ENCODE measurements at places on chromosomes 5 and 9. TPM values are rescaled to one million over a fixed set of nuclear protein-coding genes. Genes with fewer than 3 reads are reported as not detected.

- H3K27me3 ChIP-seq, result no peaks in the 10 kb centered on the region
- no peak overlapping the region for H3K4me3 ChIP-seq
- no peaks in the 10 kb centered on the region for H3K4me1 ChIP-seq
- DNase-seq, result no peak
Measured at GRCh38 chr5:144298658-144299057, 128.0 kb downstream of the KCTD16 start.

PHF19 gene
- total RNA-seq, result 19.0 TPM

IL17B gene
- 5.6 TPM for total RNA-seq

SLCO6A1 gene
- not detected for total RNA-seq

GRCh38 chr5:93404246-93404645 lies 176.8 kb downstream of the NR2F1-AS1 start:
- no peak overlapping the region for H3K27ac ChIP-seq
- H3K27me3 ChIP-seq, result no peaks in the 10 kb centered on the region
- no peak for DNase-seq
- H3K36me3 ChIP-seq, result no peaks in the 10 kb centered on the region

DNA sequence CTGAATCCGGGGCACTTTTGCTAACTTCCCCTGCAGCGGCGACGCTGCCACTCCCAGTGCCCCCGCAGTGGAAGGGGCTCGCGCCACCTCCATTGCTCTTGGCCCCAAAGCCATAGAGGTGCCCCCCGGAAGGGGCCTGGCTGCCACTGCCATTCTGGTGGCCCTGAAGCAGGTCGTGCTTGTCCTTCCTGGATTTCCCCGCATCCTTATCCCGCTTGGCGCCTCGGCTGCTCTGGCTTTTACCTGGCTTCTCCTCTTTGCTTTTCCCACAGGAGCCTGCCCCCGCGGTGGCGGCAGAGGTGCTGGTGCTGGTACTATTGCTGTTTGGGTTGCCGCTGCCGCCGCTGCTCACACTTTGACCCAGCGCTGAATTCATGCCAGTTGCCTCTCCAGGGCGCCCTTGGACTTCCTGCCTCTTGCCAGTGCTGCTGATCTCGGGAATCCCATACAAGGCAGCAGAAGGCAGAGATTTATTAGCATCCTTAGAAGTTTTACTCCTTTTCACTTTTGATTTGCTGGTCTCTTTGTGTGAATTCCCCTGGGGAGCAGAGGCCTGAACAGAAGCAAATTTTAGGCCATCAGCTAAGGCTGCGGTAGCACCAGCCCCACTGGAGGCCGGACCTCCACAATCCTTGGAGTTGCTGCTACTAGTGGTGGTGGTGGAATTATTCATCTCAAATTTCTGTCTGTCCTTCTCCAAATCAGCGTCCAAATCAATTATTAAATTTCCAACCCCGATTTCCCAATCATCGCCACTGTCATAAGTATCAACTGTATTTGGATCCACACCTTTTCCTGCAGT lies 2.1 kb downstream of the ZNF608 start:
- H3K36me3 ChIP-seq, result no peaks in the 10 kb centered on the region
- H3K27me3 ChIP-seq, result no peaks in the 10 kb centered on the region
- H3K4me3 ChIP-seq, result peak overlapping the region; percentile 50

LTC4S gene
- total RNA-seq, result 3.8 TPM

DNA sequence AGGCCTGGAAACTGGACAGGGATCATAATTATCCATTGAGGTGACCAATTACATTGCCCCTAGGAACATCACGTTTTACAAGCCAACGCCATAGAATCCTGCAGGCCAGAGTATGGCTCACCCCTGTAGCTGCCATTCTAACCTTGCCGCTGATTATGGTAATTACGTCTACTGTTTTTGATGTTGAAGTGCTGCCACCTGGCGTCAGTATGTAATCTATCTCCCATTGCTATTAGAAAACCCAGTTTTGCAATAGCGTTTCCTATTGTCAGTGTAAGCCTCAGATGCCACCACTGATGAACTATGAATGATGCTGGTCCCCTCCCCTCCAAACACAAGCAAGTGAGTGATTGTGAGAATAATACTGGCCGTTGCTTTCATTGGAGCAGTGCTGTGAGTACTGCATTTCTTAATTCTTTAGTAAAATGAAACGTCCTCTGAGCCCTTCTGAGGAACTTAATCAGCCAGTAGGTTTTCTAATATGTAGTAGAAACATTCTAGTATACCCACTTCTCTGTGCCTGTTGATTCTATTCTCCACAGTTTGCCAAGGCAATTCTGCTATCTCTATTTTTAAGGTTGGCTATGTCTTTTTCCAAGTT lies 100.5 kb upstream of the NMUR2 start:
- no peak for DNase-seq
- no peak overlapping the region for H3K4me3 ChIP-seq
- H3K4me1 ChIP-seq, result no peaks in the 10 kb centered on the region
- no peak overlapping the region for H3K27ac ChIP-seq

OTP gene
- 0.15 TPM for total RNA-seq

SIL1 gene
- 29.9 TPM for total RNA-seq

INSL4 gene
- not detected for total RNA-seq

GRCh38 chr5:122257000-122257399 lies 55.0 kb upstream of the SNCAIP start:
- no peaks in the 10 kb centered on the region for H3K27me3 ChIP-seq
- no peak overlapping the region for H3K4me3 ChIP-seq
- no peaks in the 10 kb centered on the region for H3K4me1 ChIP-seq
- no peaks in the 10 kb centered on the region for H3K36me3 ChIP-seq
- DNase-seq, result no peak
- no peak overlapping the region for H3K27ac ChIP-seq

GRCh38 chr9:6502399-6502798 lies 89.4 kb downstream of the UHRF2 start:
- H3K4me3 ChIP-seq, result no peak overlapping the region
- H3K4me1 ChIP-seq, result no peaks in the 10 kb centered on the region
- H3K27ac ChIP-seq, result no peak overlapping the region
- no peaks in the 10 kb centered on the region for H3K27me3 ChIP-seq
- no peak for DNase-seq

AQP7 gene
- 38.3 TPM for total RNA-seq

GMCL2 gene
- not detected for total RNA-seq

DNA sequence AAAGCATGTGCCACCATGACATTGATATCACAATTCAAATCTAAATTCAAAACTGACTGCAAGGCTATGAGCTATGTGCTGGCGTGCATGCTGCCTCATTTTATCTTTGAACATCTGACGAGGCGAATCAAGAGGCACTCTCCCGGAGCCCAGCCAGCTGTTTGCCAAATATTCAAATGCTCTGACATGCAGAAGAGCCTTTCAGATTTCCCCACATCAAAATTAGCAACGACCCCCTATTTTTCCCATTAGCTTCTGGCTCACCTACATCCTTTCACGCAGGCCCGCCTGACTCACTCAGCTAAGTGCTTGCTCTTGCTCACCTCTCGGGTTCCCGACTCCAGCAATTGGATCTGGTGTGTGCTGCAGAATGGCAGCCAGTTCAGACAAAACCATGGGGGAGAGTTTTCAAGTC lies 159.0 kb downstream of the NR2F1-AS1 start:
- peak overlapping the region; percentile 12 for H3K27ac ChIP-seq
- H3K4me1 ChIP-seq, result no peaks in the 10 kb centered on the region
- no peaks in the 10 kb centered on the region for H3K27me3 ChIP-seq

DNA sequence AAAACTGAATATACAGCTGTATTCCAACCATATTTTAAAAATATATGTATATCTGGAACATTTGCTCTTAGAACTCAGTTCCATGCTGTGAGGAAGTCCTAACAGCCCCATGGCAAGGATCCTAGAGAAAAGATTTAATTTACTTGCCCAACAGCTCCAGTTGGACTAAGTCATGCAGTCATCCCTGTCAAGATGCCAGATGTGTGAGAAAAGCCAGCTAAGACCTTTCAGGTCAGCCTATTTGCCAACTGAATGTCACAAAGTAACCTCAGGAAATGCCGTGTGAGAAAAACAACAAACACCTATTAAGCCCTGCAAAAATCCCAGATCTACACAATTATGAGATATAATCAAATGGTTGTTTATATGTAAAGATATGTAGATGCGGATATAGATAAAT lies 416.3 kb downstream of the NR2F1-AS1 start:
- H3K4me1 ChIP-seq, result peaks cover 13% of the 10 kb centered on the region
- no peak for DNase-seq
- H3K36me3 ChIP-seq, result no peaks in the 10 kb centered on the region

DNA sequence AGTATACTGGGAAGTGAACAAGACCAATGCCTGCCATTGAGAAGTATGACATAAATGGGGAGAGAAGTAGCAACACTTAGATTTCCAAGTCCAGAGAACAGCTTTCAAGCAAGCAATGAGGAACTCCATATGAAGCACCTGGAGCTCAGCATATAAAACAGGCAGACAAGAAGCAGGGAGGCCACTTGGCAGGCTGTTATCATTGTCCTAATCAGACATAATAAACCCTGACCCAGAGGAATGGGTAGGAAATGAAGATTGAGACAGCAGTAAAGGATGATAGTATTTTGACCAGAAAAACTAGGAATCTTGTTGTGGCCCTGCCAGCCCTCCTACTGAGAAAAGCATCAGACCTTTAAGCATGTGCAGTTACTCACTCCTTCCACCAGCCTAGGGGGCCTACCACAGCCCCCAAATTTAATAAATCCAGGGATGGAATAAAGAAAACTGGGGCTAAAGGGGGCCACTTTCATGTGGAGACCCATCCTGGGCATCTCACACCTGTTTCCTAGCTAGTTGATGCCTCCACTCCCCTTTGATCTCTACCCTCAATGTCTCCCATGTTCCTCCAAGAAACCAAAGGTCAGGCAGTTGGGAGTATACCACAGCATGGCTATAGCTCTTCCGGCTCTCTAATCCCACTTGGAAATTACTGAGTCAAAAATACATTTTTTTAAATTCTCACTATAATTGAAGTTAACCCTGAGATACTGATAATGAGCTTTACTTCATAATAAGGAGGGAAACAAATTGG lies 135.1 kb downstream of the SIL1 start:
- no peaks in the 10 kb centered on the region for H3K27me3 ChIP-seq
- no peaks in the 10 kb centered on the region for H3K36me3 ChIP-seq
- H3K4me1 ChIP-seq, result no peaks in the 10 kb centered on the region
- H3K27ac ChIP-seq, result no peak overlapping the region

DNA sequence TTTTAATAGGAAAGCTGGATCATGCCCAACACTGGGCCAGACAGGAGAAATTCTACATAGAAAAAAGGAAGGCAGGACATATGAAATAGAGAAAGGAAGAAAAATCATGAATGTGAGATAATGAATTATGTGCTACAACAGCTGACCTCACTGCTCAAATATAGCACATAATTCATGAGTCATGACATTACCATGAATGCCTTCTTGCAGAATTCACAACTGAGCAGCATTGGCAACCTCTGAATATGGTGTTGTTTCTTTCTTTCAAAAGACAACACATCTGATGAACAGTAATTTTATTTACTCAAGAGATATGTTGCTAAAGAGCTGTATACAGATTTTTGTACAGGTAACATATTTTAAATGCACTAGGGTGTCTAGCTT lies 34.4 kb downstream of the APBA1 start:
- DNase-seq, result no peak
- no peaks in the 10 kb centered on the region for H3K36me3 ChIP-seq
- H3K4me1 ChIP-seq, result no peaks in the 10 kb centered on the region
- no peak overlapping the region for H3K4me3 ChIP-seq

DNA sequence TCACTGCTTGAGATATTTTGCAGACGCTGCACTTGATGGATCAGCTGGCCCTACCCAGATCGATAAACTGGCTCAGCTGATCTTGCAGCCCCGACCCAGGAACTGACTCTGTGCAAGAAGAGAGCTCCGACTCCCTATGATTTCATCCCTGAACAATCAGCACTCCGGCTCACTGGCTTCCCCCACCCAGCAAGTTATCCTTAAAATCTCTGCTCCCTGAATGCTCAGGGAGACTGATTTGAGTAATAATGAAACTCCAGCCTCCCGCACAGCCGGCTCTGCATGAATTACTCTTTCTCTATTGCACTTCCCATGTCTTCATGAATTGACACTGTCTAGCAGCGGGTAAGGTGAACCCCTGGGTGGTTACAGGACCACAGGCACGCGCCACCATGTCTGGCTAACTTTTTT lies 16.9 kb upstream of the NANS start:
- no peaks in the 10 kb centered on the region for H3K27me3 ChIP-seq
- H3K4me1 ChIP-seq, result no peaks in the 10 kb centered on the region
- no peak overlapping the region for H3K27ac ChIP-seq
- H3K36me3 ChIP-seq, result no peaks in the 10 kb centered on the region
- H3K4me3 ChIP-seq, result no peak overlapping the region

DNA sequence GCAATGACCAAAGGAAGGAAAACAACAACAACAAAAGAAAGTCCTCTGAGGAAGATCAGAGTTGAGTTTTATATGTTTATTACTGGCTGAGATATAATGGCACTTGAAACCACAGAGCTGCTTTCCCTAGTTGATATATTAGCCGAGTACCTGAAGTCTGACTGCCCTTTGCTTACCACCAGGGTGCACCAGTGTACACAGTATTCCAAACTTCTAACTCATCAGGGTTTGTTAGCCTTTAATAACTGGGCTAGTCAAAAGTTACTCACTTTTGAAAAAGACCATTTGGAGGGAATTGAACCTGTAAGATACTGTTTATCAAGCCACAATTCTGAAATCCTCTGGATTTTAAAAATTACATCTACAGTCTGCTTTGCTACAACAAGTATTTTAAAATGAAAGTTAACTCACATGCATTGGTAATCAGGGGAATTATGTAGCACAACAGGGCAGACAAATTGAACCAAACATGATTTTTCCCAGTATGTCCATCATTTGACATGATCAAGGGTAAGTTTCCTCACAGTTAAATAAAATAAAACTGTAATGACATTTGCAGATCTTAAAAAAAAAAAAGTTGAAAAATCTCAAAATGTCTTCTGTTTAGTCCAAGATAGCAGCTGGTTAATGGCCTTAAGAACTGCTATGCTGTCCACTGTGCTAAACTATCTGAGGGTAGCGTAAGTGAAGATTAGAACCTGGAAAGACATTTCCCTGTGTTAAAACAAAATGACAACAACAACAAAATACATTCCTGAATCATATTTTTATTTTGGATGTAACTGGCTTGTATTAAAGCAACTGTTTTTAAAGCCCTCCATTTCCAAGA lies 57.3 kb upstream of the C6 start:
- no peaks in the 10 kb centered on the region for H3K27me3 ChIP-seq
- no peaks in the 10 kb centered on the region for H3K36me3 ChIP-seq
- DNase-seq, result no peak
- no peak overlapping the region for H3K4me3 ChIP-seq

ARL14EPL gene
- total RNA-seq, result not detected

- no peaks in the 10 kb centered on the region for H3K36me3 ChIP-seq
- no peak overlapping the region for H3K27ac ChIP-seq
- no peaks in the 10 kb centered on the region for H3K4me1 ChIP-seq
- no peaks in the 10 kb centered on the region for H3K27me3 ChIP-seq
- DNase-seq, result no peak
- no peak overlapping the region for H3K4me3 ChIP-seq
Measured at GRCh38 chr5:91595424-91595823, 212.3 kb upstream of the ARRDC3 start.

GRCh38 chr9:108668191-108668937 lies 187.4 kb downstream of the ACTL7B start:
- H3K4me1 ChIP-seq, result no peaks in the 10 kb centered on the region
- DNase-seq, result no peak
- H3K36me3 ChIP-seq, result no peaks in the 10 kb centered on the region
- H3K27ac ChIP-seq, result no peak overlapping the region
- no peak overlapping the region for H3K4me3 ChIP-seq

All from breast epithelium (tissue), 4 donors.